Type B pancreatic cell (in vitro differentiated cells): ENCODE measurements at places on chromosomes 5 and 9.

DNA sequence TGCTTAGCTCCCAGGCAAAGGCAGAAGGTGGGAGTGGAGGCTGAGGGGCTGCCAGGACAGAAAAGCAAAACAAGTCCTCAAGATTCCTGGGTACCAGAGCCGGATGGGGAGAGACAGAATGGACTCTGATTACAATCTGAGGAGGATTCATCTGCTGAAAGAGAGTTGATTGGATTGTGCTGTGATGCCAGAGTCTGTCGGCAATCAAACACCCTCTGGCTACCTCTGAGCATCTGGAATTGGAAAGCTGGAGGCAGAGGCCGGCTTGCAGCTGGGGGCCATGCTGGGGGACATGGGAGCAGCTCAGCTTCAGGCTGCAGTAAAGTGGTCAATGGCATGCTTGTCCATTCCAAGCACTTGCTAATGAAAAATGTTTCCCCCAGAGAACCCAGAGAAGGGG lies 59.3 kb downstream of the ASTN2 start:
- no peak for DNase-seq

DNA sequence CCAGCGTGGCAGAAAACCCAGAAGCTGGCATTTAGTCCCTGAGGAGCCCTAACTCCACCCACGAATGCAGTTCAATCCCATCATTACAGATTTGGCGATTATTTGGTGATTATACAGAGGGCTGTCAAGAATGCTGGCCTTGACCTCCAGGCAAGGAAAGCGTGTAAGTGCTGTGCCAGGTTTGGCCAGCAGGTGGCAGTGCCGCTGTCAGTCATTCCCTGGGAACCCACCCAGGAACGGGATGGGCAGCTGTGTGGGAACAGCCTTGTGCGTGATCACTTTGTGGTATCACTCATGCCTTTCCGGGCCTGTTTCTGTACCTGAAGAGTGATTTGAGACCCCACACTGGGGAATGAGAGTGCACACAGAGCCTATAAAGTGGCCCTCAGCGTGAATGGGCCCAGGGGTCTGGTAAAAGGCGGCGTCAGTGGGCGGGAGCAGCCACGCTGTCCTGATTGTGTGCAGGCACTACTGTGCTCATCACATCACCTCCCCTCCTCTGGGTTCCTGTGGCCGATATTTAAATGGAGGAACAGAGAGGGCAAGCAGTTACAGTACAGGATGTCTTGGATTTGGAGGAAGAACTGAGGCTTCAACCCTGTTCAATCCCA lies 215.6 kb downstream of the ROR2 start:
- peak; percentile 84 for DNase-seq

DNA sequence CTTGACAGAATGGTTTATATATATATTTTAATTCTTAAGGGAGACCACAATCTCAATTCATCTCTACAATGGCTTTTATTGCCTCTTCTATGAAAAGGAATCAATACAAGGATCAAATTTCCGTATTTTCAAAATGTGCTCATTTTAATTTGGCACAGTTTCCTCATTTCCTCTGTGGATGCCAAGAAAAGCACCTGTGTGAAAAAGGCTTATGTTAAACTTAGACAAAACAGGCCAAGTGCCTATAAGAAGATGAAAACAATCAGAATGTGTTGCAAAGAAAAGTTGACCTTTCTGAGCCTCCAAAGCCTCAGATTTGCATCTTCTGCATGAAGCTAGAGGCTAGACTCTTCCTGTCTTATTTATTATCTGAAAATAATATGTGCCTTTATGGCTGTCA lies 173.7 kb upstream of the SLC12A2 start:
- no peak for DNase-seq

- no peak for DNase-seq
These were observed 18.8 kb upstream of the OR2K2 start for GRCh38 chr9:111348821-111349271.

- DNase-seq = no peak
These were observed 2.1 kb upstream of the DMRT3 start for GRCh38 chr9:974031-974995.

GRCh38 chr9:35079041-35079425 lies 709 bp downstream of the FANCG start:
- DNase-seq = no peak

- no peak for DNase-seq
These were observed 95.1 kb downstream of the AK8 start for GRCh38 chr9:132783006-132783405.
